ENCODE measurements at places on chromosomes 16 and 17.

DNA sequence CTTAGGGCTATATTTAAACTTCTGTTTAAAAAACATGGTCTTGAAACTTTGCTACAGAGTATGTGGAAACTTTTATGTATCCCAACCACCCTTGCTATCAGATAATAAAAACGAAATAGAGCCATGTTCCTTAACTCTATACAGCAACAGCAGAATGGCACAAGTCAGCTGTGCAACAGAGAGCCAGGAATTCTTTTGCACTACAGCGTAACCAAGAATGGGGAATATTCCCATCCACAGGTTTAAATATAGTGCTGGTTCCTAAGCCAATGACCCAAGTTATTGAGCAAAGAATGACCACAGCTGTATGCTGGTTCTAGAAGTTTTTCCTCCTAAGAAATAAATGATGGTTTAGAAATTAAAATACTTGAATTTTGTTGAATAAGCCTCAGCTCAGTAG lies 33.1 kb downstream of the SETD6 start:
- DNase-seq = no peak

DNA sequence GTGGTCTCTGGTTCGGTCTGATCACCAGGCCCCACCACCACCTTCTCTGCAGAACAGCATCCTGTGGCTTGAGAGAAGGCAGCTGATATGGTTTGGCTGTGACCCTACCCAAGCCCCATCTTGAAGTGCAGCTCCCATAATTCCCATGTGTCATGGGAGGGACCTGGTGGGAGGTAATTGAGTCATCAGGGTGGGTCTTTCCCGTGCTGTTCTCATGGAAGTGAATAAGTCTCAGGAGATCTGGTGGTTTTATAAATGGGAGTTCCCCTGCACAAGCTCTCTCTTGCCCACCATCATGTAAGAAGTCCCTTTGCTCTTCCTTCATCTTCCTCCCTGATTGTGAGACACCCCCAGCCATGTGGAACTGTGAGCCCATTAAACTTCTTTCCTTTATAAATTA lies 352.3 kb upstream of the CDH5 start:
- no peak for DNase-seq

- DNase-seq = no peak
Observed at GRCh38 chr17:75561927-75562603, 25.5 kb upstream of the MYO15B start.

- DNase-seq = no peak
Observed at GRCh38 chr17:72097144-72097543, 23.7 kb upstream of the SOX9 start.

Data from hindlimb muscle (tissue), 1 donor.